ENCODE measurements at places on chromosomes 3 and 15.

DNA sequence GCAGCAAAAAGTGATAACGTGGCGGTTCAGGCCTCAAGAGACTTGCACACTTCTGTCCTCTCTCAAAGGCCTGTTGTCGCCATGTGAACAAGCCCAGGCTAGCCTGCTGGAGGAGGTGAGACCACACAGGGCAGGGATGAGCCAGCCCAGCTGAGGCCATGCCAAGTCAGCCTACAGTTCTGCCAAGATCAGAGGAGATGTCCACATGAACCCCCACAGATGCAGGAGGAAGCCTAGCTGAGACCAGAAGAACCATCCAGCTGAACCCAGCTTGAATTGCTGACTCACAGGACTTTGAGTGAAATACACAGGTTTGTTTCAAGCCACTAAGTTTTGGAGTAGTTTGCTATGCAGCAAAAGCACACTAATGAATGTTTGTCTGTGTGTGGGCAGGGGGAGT is 50.3 kb upstream of the SEC13 start:
- DNase-seq: no peak

- no peak for DNase-seq
Measured at GRCh38 chr3:147914532-147914931, 505.4 kb downstream of the ZIC1 start.

- DNase-seq: no peak
Measured at GRCh38 chr3:174873832-174874657, 14.9 kb downstream of the NAALADL2 start.

DNA sequence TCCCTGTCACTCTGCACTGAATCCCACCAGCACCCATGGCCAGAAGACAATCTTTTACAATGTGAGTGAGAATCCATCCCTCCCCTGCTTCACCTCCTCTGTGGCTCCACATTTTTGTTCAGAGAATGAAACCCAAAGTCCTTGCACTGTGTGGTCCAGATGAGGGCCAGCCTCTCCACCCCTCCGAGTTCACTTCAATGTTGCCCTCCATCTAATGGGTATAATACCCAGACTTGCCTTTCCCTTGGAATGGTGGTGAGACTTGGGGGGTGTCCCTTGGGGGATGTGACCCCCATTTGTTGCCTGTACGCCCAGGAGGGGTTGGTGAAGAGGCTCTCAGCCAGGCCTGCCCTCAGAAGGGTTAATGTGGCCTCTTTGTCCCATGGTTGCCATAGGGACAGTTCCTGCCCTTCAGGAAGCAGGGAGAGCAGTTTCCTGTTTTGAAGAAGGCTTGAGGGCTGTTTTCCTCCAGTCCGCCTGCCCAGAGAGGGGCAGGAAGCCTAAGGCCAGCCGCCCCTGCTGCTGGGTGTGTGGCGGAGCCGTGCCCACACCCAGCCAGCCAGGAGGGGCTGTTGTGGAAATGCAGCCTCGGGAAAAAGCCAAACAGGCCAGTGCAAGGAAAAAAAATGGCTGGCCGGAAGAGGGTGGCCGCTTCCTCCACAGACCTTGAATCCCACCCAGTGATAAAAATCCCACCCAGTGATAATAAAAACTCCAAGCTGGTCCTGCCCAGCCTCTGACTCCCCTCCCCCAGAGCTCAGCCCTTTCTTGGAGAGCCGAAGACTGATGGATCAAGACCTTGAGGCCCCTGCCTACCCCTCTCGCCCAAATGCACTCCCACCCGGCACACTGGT is 14.6 kb upstream of the FGD5 start:
- peak; percentile 62 for DNase-seq

- DNase-seq: no peak
Measured at GRCh38 chr3:120203016-120203415, 82.0 kb downstream of the GPR156 start.

- DNase-seq: no peak
Measured at GRCh38 chr3:160808838-160809237, 52.8 kb downstream of the PPM1L start.

- DNase-seq: no peak
Measured at GRCh38 chr3:134332344-134332743, 41.9 kb downstream of the AMOTL2 start.

GRCh38 chr15:92809880-92810361 is 90.2 kb upstream of the CHD2 start:
- DNase-seq: no peak

DNA sequence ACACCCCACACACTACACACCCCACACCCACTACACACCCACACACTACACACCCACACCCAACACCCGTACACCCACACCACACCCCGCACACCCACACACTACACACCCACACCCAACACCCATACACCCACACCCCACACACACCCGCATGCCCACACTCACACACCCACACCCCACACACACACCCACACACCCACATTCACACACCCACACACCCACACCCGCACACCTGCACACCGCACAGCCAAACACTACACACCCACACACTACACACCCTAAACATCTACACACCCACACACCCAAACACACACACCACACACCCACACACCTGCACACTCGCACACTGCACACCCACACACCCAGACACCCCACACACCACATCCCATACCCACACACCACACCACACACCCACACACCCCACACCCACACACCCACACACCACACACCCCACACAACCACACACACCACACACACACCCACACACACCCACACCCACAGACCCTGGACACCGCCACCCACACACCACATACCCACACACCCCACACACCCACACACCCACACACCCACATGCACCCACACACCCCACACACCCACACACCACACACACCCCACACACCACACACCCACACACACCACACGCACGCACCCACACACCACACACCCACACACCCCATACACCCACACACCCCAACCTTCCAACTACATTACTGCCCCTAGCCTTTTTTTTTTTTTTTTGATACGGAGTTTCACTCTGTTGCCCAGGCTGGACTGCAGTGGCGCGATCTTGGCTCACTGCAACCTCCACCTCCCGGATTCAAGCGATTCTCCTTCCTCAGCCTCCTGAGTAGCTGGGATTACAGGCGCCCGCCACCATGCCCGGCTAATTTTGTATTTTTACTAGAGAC is 16.9 kb downstream of the CEP19 start:
- DNase-seq: no peak

DNA sequence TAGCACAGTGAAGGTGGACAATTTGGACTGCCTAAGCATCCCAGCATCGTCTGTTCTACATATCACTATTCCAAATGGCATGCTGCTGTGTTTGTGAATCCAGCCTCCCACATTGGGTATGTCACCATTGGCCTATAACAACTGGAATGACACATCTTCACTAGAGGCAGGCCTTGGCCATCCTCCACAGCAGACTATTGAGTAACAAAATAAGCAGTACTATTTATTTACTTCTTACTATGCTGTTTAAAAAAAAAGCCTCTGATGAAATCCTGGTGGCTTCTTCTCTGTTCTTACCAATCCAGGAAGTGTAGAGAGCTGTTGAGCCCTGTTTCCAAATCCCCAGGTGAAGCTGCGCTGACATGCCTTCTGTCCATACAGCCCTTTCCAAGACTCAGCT is 30.6 kb upstream of the CERS3 start:
- DNase-seq: no peak

Data from GDM1 (cell line).